ENCODE measurements at places on chromosomes 16 and 17.
A peak's percentile ranks its signal among the peaks of the same experiment; 100 is the strongest.

DNA sequence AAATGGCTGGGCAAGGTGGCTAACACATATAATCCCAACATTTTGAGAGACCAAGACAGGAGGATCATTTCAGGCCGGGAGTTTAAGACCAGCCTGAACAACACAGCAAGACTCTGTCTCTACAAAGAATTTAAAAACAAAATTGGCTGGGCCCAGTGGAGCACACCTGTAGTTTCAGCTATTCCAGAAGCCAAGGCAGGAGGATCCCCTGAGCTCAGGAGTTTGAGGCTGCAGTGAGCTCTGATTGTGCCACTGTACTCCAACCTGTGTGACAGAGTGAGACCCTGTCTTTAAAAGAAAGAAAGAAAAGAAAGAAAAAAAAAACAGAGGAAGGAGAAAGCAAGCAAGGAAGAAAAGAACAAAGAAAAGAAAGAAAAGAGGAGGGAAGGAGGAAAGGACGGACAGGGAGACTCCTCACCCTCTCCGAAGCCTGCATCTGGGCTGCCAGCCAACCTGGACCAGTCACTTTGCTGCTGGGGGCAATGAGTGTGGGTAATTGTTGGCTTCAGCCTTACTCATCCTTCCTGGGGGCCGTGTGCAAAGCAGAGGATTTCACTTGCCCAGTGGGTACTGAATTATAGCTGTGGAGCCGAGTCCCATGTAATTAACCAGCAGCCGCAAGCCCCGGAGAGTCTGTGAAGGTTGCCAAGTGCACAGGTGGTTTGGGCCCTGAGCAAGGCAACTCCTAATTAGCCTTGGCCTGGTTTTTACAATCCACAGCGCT lies 6.7 kb upstream of the MT4 start:
- no peak for DNase-seq

GRCh38 chr16:58628845-58629732 lies 537 bp downstream of the CNOT1 start:
- peak; percentile 60 for DNase-seq

- DNase-seq = peak; percentile 21
Observed at GRCh38 chr17:36592316-36592715, 637 bp downstream of the DHRS11 start.

GRCh38 chr17:280901-281300 lies 71.7 kb downstream of the RPH3AL start:
- DNase-seq = no peak

- no peak for DNase-seq
Observed at GRCh38 chr17:80169107-80169506, 723 bp upstream of the CARD14 start.

- no peak for DNase-seq
Observed at GRCh38 chr16:2955438-2955778, 8.7 kb upstream of the KREMEN2 start.

- DNase-seq = no peak
Observed at GRCh38 chr17:50268743-50269275, 5.5 kb upstream of the TMEM92 start.

- no peak for DNase-seq
Observed at GRCh38 chr17:73795730-73796129, 151.5 kb upstream of the SDK2 start.

DNA sequence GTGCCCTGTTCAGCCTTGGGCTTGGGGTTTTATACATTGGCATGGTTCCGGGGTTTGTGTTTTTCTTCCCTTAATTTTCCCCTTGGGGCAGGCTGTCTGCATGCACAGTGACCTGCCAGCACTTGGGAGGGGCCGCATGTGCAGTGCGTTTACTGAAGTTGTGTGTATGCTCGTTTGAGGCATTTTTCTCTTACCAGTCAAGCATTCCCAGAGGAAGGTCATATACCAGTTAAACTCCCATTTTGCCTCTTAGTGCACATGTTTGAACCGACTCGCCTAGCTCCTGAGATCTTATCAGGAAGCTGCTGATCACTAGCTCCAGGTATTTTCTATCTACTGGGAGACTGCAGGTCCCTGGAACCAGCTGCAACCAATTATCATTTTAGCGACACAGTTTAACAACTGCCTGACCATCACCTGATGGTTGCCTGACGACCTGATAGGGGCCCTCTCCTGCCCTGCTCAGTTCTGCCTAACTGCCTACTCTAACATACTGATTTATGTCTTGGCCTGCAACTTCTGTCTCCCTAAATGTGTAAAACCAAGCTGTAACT lies 51.4 kb downstream of the MFSD11 start:
- no peak for DNase-seq

DNA sequence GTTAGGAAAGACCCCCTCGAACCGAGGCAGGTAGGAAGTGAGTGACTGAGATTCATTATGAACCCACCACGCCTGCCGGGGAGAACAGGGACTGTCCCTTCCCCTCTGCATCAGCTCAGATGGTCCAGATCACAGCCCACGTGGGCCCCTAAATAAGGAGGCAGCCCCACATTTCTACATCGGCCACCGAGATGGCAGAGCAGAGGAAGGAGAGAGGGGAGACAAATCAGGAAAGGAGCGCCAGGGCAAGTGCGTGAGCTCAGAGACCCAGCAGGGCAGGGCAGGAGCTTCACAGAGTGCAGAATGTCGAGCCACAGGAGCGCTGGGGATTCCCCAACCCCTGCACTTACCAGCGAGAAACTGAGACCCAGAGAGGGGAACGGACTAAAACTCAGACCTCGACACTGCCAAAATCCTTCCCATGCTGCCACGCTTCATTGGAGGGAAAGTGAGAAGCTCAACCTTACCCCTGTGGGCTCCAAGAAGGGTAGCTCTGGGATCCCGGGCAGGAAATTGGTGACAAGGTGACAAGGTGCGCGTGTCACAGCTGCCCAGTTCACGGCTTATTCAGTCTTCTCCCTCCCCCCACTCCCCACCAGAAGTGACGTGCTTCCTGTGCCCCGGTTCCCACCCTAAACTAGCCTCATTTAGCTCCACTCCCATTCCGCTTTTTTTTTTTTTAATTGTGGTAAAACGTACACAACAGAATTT lies at the start of gene ICAM2:
ICAM2 (minus strand) TSS at position 578 of the 711 bp plus-strand sequence. CDS start 13,942 bp downstream, outside the sequence.
- peak; percentile 93 for DNase-seq

- DNase-seq = no peak
Observed at GRCh38 chr17:8466873-8467272, 31.2 kb downstream of the NDEL1 start.

DNA sequence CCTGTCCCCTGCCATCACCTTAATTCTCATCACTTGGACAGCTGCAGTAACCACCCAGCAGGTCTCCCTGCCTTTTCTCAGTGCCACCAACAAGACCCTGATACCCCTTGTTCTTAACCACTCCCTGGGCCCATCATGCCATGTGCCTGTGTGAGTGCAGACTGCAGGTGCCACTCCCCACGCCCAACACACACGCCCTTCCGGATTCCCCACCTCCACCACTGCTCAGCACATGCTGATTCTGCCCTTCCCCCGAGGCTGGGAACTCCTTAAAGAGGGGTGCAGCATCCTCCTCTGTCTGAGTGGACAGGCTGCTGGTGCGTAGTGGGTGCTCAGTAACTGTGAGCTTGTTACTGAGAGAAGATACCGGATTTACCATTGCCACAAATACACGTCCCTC lies 52.4 kb downstream of the PLD6 start:
- no peak for DNase-seq

DNA sequence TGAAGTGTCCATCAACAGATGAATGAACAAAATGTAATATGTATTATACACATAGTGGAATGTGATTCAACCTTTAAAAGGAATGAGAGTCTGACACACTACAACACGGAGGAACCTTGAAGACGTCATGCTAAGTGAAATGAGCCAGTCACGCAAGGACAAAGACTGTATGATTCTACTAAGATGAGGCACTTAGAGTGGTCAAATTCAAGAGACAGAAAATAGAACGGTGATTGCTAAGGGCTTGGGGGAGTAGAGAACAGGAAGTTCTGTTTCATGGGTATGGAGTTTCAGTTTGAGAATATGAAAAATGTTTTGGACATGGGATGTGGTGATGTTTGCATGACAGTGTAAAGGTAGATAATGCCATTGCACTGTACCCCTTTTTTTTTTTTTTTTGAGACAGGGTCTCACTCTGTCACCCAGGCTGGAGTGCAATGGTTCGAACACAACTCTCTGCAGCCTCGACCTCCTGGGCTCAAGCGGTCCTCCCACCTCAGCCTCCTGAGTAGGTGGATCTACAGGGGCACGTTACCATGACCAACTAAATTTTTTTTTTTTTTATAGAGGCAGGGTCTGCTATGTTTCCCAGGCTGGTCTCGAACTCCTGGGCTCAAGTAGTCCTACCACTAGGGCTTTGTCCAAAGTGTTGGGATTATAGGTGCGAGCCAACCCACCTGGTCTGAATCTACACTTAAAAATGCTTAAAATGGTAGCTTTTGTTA lies 2.9 kb upstream of the CCDC102A start:
- DNase-seq = peak; percentile 93

GRCh38 chr17:17506181-17506741 lies 10.1 kb upstream of the RASD1 start:
- DNase-seq = no peak

DNA sequence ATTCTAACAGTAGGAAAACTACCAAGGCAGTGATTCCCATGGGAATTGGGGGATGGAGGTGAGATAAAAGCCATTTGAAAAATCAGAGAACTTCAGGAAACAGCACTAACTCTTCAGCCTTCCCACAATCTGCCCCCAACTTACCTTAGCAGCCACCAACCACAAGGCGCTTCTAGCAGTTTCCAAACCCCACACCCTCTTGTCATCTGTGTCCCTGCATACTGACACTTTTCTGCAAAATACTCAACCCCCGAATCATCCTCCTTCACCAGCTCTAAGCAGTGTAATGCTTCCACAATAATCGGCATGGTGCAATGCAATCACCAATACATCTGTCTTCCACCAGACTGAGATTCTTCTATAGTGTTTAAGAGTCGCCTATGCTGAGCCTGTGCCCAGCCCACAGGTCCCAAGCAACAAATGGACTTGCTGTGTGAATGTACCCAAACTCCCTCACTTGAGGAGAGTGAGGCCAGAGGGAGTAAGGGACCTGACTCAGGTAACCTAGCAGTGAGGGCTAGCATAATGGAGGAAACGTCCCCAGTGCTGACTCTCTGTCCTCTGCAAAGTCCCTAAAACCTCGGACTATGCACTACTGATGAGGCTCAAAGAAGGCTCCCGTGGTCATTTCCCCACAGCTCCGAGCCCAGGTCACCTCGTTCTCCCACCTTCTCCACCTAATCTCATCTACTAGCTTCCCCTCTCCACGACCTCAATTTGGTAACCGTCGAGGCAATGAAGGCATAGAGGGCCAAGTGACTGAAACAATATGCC lies 943 bp downstream of the DYNC1LI2 start:
- no peak for DNase-seq

DNA sequence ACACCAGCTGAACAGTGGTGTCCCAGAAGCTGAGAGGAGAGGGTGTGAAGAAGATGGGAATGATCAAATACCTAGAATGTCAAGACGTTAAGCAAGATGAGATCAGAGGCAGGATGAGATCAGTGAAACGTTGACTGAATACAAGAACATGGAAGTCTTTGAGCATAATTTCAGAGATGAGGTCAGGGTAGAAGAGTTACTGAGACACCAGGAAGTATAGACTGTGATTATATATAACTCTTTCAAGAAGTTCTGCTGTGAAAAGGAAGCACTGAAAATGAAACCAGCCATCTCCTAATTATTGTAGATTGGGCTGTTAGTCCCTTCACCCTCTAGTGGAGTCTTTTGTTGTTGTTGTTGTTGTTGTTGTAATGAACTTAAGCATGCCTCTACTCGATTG lies 9.1 kb downstream of the SHCBP1 start:
- DNase-seq = no peak

- no peak for DNase-seq
Observed at GRCh38 chr17:61160789-61161445, 238.7 kb upstream of the TBX2 start.

GRCh38 chr17:38656959-38657823 lies 17.6 kb downstream of the EPOP start:
- no peak for DNase-seq

- no peak for DNase-seq
Observed at GRCh38 chr16:10088380-10088793, 93.8 kb downstream of the GRIN2A start.

GRCh38 chr17:30165147-30165546 lies 48.5 kb downstream of the NSRP1 start:
- DNase-seq = no peak

DNA sequence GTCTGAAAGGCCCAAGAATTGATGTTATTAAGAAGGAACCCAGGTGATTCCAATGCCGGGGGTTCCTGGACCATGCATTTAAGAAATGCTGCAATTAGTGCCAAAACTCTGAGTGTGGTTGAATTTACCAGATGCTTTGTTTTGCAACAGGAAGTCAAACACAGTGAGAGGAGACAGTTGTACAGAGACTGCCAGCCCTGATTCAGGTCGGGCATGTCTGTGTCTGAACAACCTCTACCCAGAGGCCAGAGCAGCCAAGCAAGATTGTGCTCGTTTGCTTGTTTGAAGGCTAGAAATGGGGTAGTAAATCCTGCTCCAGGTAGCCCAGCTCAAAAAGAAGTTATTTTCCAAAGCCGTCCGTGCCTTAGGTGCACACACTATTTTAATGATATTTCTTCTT lies 412.4 kb upstream of the ERCC4 start:
- peak; percentile 6 for DNase-seq

GRCh38 chr16:64580558-64580957 lies 541.3 kb downstream of the CDH11 start:
- DNase-seq = no peak

All from KBM-7 (cell line).